ENCODE measurements at places on chromosomes 16 and 17.

DNA sequence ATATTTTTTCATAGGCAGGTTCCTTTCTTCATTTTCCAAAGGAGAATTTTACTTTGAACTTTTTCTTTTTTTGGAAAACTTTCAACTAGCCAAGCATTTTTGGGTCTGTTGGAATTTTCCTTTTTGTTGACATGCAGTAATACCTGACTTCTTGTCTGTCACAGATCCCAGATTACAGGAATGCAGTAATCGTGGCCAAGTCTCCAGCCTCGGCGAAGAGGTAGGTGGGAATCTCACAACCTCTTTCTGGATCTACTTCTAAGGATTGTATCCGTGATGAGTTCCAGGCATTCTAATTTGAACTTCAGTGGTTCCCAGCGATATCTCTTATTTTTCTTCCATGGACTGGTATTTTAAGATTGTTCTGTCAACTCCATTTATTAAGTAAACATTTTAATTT lies 31.7 kb downstream of the PRPSAP2 start:
- no peak for DNase-seq

DNA sequence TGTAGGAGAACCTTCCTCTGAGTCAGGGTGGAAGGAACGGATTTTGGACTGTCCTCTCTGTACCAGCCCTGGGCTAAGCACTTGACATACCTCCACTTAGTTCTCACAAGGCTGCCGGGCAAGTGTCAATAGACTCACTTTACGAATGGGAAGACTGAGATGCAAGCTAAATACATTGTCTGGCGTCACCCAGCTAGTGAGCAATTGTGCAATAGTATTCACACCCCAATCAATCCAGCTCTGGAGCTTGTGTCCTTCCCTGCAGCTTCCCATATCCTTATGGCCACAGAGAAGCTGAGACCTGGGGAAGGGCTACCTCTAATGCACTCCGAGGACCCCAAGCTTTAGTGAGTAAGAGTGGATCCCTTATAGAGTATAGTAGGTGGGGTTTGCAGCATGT lies 39.8 kb downstream of the SLC6A2 start:
- DNase-seq: no peak

- no peak for DNase-seq
These were observed 10.8 kb downstream of the DHRS7C start for GRCh38 chr17:9780552-9780951.

DNA sequence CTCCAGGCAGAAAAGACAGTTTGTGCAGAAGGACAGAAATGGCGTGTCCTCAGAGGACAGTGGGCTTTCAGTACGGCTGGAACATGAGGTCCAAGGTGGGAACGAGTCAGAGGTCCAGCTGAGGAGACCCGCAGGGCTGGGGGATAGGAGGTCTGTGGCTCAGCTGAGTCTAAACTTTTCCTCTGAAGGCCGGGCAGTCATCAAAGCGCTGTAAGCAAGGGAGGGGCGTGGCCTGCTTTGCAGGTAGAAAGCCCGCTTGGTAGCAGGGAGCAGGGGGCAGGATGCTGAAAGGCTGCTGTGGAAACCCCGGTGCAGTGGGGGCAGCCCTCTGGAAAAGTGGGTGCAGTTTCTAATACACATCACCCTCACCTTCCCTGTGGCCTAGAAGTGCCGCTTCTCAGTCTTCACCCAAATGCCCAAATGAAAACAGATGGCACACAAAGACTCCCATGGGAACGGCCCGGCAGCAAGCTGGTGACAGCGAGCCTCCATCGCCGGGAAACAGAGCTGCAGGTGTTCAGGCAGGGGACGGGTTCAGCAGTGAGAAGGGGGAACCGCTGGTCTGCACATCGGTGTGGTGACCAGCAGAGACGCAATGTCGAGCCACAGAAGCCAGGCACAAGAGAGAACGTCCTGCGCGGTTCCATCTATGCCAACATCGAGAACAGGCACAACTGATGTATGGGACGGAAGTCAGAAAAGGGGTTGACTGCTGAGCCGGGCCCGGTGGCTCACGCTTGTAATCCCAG lies 12.2 kb upstream of the OSGIN1 start:
- DNase-seq: no peak

DNA sequence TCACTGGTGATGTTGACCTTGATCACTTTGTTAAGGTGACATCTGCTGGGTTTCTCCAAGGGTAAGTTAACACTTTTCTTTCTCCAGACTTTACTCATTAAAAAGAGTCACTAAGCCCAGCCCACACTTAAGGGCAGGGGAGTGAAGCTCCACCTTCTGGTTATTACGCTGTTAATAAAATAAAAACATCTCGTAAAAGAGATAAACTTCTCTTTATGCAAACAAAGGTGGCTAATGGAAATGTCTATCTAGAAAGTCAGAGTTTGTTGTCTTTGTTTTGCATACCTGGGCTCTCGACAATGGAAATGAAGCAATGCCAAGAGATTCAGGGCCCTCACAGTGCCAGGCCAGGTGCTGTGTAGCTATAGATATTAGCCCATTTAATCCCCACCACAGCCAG lies 134.4 kb downstream of the ZFHX3 start:
- no peak for DNase-seq

DNA sequence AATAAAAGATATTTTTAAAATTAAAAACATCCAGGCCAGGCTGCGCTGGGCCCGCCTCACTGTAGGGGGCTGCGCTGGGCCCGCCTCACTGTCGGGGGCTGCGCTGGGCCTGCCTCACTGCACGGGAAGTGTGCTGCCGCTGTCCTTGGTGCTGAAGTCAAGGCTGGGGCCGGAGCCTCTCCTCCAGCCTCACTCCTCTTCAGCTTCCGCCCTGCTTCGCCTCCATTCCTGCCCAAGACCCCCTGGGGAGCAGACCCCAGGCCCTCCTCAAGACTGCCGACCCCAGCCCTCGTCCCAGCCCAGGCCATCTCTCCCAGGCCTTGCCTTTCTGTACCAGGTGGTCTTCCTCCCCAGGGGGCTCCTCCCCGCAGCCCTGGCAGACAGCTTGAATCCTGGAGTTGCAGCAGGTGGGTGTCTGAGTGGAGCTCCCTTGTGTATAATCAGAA lies 26.2 kb downstream of the ENDOV start:
- no peak for DNase-seq

- no peak for DNase-seq
These were observed 5.6 kb upstream of the STX1B start for GRCh38 chr16:31016018-31016417.

DNA sequence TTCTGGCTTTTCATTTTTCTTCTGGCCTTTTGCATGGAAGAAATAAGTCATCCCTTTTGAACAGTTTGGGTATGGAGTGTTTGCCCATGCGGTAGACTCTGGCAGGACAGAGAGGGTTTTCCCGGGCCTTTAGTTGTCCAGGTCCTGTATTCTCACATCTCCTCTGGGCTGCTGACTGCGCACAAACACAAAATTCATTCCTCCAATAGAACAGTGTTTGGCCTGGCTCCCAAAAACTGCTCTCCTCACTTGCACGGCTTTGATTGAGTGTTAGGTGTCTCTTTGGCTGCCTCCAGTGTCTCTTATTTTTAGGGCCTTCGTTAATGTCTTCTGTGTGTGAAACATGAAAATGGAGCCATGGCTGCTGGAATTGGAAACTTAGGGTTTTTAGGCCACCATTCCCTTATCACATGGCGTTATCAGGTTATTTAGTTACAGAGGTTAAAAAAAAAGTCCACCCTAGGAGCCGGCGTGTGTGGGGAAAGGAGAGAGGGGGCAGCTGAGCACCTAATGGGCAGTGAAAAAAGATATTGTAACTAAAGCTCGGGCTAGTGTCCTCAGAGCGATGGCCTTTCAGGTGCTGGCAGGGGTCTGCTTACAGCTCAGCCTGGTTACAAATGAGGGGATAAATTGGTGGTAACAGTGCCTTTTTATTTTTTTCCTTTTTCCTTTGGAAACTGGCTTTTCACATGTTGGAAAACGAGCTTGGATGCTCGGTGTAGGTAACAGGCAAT lies 47.3 kb downstream of the PRKCA start:
- no peak for DNase-seq
